ENCODE measurements at places on chromosomes 1 and 21.

DNA sequence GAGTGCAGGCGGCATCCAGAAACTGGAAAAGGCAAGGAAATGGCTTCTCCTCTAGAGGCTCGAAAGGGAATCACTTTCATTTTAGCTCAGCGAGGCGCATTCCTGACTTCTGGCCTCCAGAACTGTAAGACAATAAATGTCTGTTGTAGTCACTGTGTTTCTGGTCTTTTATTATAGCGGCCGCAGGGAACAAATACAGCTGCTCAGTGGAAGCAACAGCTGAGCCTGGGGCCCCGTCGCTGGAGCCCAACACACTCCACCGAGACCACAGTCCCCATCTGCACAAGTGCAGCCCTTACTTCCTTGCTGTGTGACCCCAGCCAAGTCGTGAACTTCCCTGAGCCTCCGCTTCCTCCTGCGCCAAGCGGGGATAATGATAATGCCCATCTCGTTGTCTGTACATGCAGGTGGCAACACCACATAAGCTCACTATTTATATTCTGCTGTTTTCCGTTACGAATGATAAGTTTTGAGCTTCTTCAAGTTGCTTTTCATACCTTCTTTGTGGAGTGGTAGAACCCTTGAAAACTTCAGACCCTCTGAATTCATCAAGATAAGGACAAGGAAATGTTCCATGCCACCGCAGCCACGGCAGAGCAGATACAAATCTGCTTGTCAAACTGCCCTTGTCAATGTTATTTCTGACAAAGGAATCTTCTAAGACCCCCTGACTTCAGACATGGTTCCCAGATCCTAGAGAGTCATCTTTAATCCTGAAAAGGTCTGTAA lies 3.2 kb upstream of the LAPTM5 start:
- DNase-seq = no peak

DNA sequence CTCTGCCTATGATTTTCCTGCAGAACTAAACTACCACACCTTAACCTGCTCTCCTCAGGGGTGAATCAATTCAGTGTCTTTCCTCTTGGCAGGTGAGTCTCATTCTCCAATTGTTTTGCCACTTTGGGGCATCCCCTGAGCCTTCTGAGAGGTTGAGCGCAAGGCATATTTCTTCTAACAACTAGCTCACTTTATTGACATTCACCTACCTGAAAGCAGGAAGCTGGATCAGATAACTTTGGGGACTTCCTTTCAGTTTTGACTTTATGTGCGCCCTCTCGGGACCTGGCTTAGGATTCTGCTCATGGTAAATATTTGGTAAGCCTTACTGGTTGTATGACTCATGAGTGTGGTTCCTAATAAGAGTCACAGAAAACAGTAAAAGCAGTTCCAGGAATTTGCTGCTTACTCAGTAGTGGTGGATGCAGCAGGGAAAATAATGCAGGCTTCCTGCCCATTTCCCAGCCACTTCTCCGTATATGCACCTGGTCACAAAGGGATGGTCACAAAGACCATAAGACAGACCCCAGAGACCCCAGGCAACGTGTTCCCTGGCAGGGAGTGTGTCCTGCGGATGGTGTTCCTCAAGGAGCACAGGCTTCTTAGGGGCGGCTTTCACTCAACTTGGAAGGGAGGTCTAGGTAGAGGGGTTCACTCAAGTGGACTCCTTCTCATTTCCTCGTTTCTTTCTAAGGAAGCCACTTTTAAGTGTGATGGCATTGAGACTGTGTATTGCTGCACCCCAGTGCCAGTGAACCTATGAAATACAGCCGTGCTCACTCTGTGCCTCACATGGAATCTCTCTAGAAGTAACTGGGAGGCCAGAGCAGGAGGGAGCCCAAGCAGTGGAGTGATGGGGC lies 22.0 kb upstream of the BATF3 start:
- no peak for DNase-seq

DNA sequence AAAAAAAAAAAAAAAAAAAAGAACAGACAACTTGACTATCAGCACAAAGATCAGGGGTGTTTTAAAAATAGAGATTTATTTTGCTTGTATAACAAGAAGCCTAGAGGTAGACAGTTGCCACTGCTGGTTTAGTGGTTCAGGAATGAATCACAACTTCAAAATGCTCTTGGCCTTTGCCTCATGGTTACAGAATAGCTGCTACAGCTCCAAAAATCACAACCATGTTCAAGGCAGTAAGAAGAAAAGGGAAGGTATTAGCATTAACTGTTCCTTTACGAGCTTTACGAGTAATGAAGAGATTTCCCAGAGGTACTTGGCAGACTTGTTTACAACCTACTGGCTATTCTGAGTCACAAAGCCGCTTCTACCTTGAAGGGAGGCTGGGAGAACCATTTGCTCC lies 52.5 kb upstream of the PPM1J start:
- DNase-seq = no peak

DNA sequence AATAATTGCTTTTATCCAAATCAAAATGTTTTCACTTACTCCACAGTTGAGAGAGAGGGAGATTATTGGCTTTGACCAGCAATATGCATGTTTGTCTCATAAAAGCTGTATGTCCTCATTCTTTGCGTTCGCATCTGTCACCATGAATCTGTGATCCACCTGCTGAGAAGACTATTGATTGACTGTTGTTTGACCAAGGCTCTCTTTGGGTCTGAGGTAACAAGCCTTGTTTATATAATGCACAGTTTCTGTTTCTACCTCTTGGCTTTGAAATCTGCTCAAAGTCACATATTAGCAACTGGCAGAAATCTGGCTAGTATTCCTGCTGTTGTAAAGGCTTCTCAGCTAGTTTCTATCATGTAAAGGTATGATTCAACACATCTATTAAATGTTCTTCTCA lies 157.0 kb downstream of the LYPLAL1 start:
- DNase-seq = no peak

DNA sequence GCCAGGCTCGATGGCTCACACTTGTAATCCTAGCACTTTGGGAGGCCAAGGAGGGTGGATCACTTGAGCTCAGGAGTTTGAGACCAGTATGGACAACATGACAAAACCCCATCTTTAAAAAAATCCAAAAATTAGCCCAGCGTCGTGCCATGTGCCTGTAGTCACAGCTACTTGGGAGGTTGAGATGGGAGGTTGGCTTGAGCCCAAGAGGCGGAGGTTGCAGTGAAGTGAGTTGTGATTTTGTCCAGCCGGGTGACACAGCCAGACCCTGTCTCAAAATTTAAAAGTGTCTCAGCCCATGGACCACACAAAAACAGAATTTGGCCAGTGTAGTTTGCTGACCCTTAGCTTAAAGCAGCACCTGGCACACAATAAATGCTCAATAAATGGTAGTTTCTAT lies 11.3 kb upstream of the TACSTD2 start:
- DNase-seq = no peak

DNA sequence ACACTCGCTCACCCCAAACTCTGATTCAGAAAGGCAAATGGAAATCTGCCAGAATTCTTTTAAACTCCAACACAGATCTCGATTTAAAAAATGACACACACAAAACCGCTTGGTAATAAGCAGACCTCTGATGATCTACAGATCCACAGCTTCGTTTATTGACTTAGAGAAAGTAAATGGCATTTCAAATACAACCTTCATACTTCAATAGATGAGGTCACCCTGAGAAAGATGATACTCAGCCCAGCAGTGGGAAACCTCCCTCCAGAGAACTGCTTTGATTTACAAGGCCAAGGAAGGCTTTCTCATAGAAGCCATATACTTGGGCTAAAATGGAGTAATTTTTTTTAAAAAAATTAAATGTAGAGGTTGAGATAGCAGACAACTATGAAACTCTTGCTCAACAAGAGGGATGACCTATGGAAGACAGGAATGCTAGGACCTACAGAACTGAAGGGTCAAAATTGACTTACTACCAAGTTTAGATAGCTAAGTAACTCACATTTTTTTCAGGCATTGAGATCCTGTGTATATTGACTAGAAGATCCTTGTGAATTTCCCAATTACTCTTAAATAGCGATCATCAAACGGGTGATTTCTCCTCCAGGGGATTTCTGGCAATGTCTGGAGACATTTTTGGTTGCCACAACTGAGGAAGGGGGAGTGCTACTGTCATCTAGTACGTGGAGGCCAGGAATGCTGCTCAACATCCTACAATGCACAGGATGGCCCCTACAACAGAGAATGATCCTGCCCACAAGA lies 143.9 kb downstream of the CLIC6 start:
- DNase-seq = no peak

- DNase-seq = no peak
Observed at GRCh38 chr1:232183266-232183800, 446.6 kb downstream of the SIPA1L2 start.

- DNase-seq = no peak
Observed at GRCh38 chr1:19257178-19257914, 5.7 kb downstream of the MRTO4 start.

DNA sequence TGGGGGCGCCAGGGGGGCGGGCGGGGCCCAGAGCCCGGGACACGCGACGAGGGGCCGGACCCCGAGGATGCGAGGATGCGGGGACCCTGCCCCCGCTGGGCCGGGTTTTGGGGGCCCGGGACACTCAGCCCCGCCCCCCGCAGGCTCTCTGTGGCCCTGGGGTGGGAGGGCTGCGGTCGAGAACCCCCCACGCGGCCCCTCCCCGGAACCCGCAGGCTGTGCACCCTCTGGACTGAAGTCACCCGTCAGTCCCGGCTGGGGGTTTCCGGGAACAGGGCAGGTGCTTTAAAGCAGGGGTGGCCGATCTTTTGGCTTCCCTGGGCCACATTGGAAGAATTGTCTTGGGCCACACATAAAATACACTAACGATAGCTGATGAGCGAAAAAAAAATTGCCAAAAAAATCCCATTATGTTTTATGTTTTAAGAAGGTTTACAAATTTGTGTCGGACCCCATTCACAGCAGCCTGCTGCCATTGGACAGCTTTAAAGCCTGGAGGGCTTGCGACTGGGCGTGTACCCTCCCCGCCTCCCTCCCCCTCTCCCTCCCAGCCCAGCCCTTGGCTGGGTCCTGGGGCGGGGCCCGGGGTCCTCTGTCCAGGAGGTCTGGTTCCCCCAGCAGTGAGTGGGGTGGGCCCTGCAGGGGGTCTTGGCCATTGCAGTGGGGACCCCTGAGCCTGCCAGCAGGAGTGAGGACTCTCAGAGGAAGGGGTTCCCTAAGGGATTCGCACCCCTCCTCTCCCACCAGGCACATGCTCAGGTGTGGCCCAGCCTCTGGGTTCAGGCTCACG lies 21.6 kb upstream of the C1orf159 start:
- no peak for DNase-seq

DNA sequence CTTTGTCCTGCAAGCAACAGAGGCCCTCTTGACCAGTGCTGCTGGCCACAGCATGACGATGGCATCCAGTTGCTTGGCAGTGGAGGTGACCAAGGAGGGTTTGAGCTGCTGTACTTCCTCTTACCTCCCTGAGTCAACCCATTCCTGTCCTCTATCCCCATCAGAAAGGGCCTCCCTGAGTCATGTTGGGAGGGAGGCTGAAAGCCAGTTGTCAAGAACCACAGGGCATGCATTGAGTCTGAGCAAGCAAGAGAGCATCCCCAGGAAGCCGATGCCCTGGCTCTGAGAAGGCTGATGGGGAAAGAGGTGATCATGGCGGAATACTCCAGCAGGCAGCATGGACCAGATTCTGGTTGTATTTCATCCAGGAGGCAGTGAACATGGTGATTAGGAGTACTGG lies 69.6 kb downstream of the LACTBL1 start:
- no peak for DNase-seq

DNA sequence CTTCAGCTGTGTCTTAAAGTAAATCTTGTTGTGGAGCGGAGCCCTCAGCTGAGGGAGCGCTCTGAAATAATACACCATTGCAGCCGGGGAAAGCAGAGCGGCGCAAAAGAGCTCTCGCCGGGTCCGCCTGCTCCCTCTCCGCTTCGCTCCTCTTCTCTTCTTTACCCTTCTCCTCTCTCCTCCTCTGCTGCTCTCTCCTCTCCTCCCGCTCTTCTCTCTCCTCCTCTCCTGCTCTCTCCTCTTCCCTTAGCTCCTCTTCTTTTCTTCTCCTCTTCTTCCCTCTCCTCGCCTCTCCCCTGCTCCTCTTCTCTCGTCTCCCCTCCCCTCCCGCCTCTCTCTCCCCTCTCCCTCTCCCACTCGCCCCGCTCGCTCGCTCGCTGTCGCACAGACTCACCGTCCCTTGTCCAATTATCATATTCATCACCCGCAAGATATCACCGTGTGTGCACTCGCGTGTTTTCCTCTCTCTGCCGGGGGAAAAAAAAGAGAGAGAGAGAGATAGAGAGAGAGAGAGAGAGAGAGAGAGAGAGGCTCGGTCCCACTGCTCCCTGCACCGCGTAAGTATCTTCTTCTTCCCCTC lies at the start of gene PROX1:
Gene PROX1, plus strand, starts transcription at position 47 of the 580 bp plus-strand sequence. CDS start 8,563 bp downstream, outside the sequence.
- DNase-seq = peak; percentile 83

GRCh38 chr1:208437401-208437800 lies 193.2 kb upstream of the PLXNA2 start:
- no peak for DNase-seq

DNA sequence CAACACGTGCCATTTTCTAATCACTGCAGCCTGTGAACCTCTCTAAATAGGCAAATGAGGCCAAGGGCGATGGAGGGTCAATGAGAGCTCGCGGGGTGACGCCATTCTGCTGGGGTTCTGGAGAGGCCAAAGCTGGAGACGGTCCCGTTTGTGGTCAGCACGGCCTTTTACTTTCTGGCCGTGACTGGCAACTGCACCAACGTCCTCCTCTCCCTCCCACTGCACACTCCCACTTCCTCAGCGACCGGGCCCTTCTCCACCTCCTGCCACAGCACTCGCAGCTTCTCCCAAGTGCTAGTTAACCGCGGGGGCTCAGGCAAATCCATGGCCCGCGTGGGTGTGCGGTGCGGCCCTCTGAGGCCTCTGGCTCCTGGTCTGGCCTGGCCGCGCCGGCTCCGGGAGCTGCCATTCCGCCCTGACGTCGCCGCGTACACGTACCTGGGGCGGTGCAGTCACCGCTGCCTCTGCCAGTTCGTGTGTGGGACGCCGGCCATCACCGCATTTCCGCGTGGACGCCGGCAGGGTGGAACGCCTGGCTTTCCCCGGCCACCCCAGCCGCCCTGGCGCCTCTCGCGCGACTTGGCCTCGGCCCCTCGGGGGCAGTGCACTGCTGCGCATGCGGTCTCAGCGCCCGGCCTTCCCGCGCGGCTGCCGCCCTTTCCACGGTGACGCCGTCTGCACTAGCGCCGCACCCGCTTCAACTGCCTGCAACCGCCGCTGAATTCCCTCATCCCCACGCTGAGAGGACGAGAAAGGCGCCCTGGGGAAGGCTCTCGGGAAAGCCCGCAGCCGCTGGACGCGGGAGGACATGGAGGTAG lies 18.2 kb downstream of the OR2C3 start:
- DNase-seq = no peak

- DNase-seq = no peak
Observed at GRCh38 chr1:50853325-50853724, 106.7 kb downstream of the FAF1 start.

- DNase-seq = peak; percentile 8
Observed at GRCh38 chr21:37711836-37712568, 204.3 kb downstream of the KCNJ6 start.

DNA sequence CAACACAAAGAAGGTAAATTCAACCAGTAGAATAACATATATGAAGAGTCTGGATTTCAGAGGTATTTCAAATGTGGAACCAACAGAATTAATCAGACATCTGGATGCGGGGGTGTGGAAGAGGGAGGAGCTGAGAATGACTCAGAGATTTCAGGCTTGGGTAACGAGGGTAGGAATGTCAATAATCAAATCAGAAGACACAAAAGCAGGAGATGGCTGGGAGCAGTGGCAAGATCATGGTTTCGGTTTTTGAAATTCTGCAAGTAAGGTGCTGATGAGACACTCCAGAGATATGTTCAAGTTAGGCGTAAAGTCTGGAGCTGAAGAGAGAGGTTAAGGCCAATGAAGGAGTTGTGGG lies 64.0 kb downstream of the PLPPR5 start:
- DNase-seq = no peak

Data from NCI-H524 treated with DMSO at 0.1 percent for 48 hours (cell line).